ENCODE measurements at places on chromosomes 1 and 21.

- no peak for DNase-seq
Observed at GRCh38 chr21:29347274-29347681, 48.6 kb downstream of the BACH1 start.

GRCh38 chr1:94803517-94804441 is 16.4 kb upstream of the SLC44A3 start:
- DNase-seq: peak; percentile 89

- DNase-seq: no peak
Observed at GRCh38 chr21:42550817-42551216, 37.2 kb downstream of the SLC37A1 start.

GRCh38 chr1:101732261-101732660 is 264.5 kb downstream of the OLFM3 start:
- no peak for DNase-seq

- DNase-seq: no peak
Observed at GRCh38 chr1:6864166-6864565, 78.9 kb downstream of the CAMTA1 start.

DNA sequence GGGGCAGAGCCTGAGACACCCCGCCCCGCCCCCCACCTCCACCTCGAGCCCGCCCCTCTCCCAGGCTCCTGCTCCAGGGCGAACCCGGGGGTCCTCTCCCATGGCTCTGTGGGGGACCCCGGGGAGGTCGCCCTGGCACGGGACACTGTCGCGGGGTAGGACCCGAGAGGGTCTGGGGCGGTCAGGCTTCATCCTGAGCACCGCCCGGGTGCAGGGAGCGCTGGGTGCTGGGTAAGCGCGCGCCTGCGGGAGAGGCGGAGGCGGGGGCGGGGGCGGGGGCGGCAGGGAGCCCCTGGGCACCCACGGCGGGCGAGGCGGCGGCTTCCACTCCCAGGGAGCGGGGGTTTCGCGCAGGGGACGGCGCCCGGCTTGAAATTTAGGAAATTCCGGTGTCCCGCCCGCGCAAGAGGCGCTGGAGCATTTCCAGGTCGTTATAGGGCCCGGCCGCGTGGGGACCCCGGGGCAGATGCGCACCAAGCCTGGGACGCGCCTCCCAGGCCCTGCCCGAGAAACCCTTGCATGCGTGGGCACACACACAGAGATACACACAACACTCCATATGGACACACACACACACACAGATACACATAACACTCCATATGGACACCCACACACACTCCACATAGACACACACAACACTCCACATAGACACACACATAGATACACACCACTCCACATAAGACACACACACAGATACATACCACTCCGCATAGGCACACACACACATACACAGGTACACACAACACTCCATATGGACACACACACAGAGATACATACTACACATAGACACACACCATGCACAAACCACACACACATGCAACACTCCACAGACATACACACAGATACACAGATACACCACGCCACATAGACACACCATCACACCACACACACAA is 48.7 kb upstream of the SLC19A1 start:
- DNase-seq: no peak

DNA sequence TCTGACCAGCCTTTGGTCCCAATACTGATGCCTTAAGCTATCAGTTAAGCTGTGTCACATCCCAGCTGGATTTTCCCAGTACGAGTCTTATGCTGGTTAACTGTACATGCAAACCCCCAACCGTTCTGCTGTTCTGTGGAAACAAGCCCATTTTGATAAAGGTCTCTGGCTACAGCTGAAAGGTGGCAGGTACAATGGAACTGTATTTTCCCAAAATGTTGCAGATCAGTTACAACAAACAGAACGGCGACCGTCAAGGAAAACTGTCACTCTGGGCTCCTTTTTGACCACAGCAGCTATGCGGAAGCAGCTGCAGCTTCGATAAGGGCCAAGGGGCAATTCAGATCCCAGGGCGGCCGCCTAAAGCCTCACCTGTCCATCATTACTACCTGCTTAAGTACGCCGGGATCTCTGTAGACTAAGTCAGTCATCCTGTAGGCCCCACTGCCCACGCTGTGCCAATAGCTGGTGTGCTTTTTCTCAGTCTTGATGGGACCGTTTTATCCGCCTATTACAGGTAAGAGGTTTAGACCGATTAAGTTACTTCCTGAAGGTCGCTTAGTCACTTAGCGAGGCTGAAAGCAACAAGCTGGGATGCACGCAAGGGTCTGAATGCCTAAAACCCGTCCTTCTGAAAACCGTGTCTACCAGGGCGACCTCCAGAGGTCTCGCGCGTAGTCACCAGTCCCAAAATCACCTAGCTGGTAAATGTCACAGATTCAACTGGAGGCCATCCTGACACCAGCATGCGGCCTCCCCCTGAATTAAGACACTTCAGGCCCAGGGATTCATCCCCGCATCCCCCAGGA is 11.1 kb upstream of the RAB42 start:
- peak; percentile 59 for DNase-seq

DNA sequence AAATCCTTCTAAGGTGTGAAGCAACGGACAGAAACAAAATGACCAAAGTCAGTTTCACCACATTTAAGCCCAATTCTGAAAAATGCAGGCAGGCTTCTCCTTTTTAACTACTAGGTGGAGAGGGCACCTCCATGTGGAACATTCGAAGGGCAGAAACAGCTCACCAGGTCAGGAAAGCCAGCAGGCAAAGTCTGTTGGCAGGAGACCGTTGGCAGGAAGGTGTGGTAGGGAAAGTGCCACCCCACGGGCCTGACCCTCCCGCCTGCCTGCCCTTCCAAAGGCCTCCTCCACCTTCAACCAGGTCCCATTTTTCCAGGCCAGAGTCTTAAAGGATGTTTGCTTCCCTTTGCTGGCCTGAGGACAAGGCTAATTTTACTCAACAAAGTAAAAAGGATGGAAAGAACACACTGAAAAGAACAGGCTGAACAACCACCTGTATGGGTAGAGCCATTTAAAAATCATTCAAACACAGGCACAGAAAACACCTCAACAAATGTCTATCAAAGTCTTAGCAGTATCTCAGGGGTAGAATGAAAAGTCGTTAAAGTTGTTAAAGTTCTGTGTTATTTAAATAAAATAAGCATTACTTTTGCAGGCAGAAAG is 26.4 kb downstream of the CAPZB start:
- DNase-seq: no peak

DNA sequence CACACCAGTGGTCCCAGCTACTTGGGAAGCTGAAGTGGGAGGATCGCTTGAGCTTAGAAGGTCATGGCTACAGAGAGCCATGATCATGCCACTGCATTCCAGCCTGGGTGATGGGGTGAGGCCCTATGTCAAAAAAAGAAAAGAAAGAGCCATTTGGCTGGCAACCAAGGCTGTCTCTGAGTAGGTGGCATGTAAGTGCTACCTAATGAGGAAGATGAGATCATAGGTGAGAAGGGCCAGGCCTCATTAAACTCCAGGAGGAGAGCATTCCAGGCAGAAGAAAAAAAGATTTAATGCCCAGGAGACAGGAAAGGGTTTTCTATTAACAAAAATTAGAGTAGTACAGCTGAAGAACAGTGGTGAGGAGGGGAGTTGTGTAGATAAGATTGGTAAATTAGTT is 103.4 kb upstream of the ZNF678 start:
- DNase-seq: no peak

- no peak for DNase-seq
Observed at GRCh38 chr1:74502432-74502831, 10.0 kb downstream of the LRRC53 start.

DNA sequence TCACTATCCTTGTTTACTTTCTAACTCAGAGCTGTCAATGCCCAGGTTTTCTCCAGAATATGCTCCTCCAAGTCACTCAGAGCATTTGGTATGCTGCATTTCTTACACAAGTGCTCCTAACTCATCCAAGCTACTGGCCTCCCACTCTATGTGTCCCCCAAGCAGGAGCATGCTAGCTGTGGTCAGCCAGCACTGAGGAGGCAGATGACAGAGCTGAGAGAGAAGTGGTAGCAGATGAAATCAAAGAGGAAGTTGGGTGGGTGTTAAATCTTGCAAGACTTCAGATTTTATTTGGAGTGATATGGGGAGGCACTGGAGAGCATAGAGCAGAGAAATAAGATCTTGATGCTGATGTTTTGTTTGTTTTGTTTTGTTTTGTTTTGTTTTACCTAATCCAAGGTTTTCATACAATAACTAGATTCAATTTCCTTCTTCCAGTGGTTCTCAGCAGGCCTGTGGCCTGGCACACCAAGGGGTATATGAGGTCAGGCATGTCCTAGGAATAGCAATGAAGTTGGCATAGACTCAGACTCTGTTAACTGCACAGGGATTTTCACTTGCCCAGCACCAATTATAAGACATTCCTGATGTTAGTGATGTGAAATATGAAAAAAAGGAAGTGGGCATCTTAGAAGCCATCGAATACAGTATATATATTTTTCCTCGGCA is 3.1 kb upstream of the PGBD5 start:
- DNase-seq: no peak

- DNase-seq: no peak
Observed at GRCh38 chr1:112146201-112146715, 156.8 kb upstream of the KCND3 start.

GRCh38 chr1:187638733-187639434 is 810.1 kb downstream of the PLA2G4A start:
- DNase-seq: no peak

- no peak for DNase-seq
Observed at GRCh38 chr1:219179293-219179692, 5.6 kb downstream of the LYPLAL1 start.

DNA sequence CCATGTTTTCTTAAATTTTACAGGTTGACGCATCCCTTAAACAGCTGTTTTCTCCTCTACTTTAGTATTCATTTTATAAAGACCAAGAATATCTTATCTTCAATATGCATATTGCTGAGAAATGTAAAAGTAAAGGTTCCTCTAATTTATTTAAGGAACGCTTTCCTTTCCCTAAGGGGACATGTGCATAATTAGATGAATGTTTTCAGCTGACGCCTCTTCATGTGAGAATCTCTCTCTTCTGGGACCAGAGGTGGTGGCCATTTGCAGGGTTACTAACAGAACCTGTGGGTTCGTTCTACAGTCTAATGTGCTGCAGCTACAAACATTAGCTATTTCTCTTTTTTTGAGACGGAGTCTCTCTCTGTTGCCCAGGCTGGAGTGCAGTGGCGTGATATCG is 147.7 kb upstream of the L1TD1 start:
- DNase-seq: no peak

- DNase-seq: no peak
Observed at GRCh38 chr1:195894411-195894810, 713.8 kb downstream of the KCNT2 start.

GRCh38 chr1:244272471-244273261 is 179.0 kb downstream of the ADSS2 start:
- peak; percentile 83 for DNase-seq

DNA sequence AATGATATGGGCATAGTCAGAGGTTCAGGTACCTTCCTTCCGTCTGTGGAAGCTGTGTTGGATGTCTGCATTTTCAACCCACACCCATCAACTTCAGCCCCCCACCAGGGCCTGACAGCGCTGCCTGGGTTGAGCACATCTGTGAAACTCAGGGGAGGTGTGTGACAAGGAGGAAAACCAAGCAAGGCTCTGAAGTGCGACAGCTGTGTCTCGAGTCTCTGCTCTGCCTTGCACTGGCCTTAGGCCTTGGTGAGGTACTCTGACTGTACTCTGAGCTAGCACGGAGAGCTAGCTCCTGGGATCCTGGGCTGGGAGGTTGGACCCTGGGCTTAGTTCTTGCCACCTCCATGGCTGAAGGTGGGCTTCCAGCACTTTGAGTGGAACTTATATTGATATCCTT is 9.1 kb downstream of the VANGL2 start:
- no peak for DNase-seq

- DNase-seq: no peak
Observed at GRCh38 chr1:212514782-212515181, 82.1 kb downstream of the NENF start.

GRCh38 chr1:37042506-37042905 is 8.2 kb upstream of the GRIK3 start:
- no peak for DNase-seq

DNA sequence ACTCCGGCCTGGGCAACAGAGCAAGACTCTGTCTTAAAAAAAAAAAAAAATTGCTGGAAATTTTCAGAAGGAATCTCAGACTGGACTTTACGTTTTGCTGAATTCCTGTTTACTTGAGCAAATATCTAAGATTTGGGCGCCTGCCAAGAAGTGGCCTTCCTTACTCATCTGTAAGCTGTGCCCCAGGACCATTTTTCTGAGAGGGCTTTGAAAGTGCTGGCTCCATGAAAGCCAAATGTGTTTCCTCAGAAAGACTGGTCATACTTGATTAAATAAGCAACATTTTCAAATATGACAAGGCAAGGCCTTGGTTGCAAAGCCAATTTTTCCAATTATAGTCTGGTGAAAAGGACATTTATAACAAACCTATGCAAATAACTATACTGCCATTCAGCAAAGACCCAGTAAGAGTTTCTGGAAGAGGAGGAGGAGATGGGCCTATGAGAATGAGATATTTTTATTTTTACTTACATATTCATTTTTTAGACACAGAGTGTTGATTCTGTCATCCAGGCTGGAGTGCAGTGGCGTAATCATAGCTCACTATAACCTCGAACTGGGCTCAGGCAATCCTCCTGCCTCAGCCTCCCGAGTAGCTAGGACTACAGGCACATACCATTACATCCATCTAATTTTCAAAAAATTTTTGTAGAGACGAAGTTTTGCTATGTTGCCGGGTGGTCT is 56.3 kb upstream of the HTR1D start:
- no peak for DNase-seq

- no peak for DNase-seq
Observed at GRCh38 chr1:9202240-9202870, 32.2 kb upstream of the H6PD start.

GRCh38 chr21:42684109-42684916 is 30.9 kb downstream of the PDE9A start:
- DNase-seq: no peak

- no peak for DNase-seq
Observed at GRCh38 chr1:172746091-172746949, 87.4 kb downstream of the FASLG start.

DNA sequence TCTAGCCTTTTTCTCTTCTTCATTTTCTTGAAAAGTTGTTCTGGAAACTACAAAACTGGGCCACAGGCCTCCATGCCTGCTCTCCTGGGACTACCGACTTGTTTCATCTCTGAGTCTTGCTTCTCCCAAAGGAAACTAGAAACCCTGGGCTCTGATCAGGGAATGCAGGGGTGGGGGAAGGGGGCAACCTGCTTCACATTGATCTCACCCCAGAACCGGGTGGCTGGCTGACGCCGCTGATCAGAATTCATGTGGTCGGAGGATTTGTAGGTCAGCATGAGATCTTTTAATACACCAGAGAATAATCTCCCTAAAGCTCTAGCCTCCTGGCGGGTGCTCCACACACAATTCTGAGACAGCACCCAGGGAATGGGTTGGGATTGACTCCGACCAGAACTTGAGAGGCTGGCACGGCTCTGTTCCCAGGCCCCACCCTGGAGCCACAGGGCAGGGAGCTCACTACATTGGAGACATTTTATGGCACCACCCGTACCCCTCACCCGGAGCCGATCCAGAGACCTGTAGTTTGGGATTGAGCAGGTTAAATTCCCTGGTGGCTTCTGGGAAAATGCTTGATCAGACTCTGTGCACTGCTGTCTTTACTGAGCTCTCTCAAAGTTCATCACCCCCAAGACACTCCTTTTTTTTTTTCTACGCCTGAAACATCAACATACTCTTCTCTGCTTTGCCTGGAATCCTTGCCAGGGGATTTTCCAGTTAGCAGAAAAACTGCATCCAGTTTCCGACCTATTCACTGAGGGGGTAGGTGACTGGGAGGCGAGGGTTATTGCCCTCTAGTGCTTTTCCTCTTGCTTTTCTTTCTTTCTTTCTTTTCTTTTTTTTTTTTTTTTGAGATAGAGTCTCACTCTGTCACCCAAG is 12.2 kb upstream of the ARHGEF10L start:
- DNase-seq: no peak
